Hepatocyte (in vitro differentiated cells): ENCODE measurements at places on chromosomes 5 and 9.

DNA sequence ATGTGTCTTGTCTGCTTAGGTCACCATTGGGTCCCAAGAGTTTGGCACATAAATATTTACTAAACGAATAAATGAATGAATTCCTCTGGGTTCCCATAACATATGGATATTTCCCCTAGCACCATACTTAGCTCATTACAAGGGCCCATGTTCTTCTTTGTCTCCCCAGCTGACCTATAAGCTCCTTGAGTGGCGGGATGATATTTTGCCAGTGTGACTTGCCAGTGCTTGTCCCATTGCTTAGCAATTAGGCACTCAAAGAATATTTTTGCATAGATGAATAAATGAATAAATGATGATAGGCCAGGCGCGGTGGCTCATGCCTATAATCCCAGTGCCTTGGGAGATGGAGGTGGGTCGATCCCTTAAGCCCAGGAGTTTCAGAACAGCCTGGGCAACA is 16.9 kb upstream of the CTNNA1 start:
- DNase-seq: no peak

- no peak for DNase-seq
These were observed 87.0 kb downstream of the ADAMTS2 start for GRCh38 chr5:179258001-179258921.

GRCh38 chr9:4515958-4516375 is 25.7 kb downstream of the SLC1A1 start:
- DNase-seq: no peak

- no peak for DNase-seq
These were observed 18.7 kb downstream of the NSG2 start for GRCh38 chr5:174064171-174064570.

- no peak for DNase-seq
These were observed 110.5 kb downstream of the MEGF10 start for GRCh38 chr5:127400946-127401670.

DNA sequence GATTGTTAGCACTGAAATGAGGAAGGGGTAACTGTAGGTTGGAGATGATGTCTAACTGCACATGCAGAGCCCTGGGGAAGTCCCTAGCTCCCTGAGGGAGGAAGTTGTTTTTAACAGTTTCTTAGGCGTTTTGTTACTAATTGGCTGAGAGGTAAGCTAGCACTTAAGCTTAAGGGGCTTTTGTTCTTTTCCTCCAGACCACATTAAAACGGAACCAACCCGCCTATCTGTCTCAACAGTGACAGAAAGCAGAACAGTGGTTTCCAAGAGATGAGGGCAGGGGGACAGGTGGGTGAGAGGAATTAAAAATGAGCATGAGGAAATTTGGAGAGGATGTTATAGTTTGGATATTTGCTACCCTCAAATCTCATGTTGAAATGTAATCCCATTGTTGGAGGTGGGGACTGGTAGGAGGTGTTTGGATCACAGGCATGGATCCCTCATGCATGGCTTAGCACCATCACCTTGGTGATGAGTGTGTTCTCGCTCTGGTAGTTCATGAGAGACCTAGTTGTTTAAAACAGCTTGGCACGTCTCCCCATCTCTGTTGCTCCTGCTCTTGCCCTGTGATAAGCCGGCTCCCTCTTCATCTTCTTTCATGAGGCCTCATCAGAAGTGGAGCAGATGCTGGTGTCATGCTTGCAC is 38.9 kb downstream of the LYRM7 start:
- DNase-seq: no peak

DNA sequence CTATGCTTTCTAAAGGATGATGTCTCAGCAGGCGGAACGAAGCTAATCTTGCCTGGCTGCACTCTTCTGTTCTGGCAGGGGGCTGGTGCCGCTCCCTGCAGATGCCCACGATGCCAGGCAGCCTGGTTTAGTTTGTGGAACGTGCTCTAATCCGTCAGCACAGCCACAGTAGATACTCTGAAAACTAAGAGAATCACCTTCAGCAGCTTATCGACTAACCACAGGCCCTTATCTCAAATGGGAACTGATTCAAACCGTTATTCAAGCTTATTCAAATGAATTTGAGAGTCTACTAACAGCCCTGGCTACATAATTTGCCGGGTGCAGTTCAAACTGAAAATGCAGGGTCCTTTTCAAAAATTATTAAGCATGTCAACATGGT is 246.6 kb upstream of the ANKRD55 start:
- no peak for DNase-seq

GRCh38 chr5:45110399-45110798 is 301.7 kb downstream of the MRPS30 start:
- no peak for DNase-seq

GRCh38 chr9:136537411-136537810 is 8.4 kb downstream of the NOTCH1 start:
- no peak for DNase-seq

GRCh38 chr9:114413861-114414301 is 26.1 kb upstream of the AKNA start:
- DNase-seq: no peak

DNA sequence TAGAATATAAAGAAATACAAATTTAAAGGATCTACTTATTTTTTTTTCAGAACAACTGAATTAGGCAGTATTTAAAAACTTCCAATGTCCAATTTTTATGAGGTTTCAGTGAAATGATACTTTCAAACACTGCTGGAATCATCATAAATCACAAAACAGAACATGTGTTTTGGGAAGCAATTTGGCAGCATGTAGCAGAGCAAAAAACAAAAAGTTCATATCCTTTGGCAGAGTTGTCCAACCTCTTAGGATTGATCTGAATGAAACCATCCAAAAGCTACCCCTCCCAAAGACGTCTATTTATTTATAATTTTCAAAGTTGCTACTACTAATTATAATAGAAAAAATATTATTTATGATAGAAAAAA is 192.4 kb upstream of the PUM3 start:
- DNase-seq: no peak

DNA sequence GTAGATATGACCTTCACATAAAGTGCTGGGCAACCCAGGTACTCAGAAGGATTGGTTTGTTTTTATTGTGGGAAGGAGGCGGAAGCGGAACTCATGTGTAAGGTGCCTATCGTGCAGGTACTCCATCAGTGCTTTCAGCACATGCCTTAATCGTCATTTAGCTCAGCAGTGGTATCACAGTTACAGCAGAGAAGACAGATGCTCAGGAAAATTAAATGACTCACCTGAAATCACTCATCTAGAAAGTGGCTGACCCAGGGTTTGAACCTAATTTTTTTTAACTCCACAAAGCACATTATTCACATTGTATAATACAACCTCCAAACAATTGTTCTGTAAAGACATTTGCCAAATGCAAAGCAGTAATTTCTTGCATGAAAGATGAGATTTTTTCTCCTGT is 2.2 kb downstream of the C5orf46 start:
- no peak for DNase-seq

GRCh38 chr5:124537107-124537506 is 209.3 kb downstream of the ZNF608 start:
- DNase-seq: no peak

DNA sequence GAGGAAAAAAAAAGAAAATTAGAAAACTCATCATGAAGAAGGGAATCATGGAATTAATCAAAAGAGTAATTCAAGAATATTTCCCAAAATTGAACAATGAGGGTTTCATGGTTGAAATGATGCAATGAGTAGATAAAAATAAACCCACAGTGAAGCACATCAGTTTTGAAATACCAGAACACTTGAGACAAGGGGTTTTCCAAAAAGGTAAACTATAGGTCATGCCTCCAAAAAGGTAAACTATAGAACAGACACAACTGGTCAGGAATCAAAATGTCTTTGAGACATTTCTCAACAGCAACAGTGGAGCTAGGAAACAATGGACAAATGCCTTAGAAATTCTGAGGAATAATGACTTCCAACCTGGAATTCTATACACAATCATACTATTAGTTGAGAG is 60.2 kb upstream of the PCSK5 start:
- DNase-seq: no peak

DNA sequence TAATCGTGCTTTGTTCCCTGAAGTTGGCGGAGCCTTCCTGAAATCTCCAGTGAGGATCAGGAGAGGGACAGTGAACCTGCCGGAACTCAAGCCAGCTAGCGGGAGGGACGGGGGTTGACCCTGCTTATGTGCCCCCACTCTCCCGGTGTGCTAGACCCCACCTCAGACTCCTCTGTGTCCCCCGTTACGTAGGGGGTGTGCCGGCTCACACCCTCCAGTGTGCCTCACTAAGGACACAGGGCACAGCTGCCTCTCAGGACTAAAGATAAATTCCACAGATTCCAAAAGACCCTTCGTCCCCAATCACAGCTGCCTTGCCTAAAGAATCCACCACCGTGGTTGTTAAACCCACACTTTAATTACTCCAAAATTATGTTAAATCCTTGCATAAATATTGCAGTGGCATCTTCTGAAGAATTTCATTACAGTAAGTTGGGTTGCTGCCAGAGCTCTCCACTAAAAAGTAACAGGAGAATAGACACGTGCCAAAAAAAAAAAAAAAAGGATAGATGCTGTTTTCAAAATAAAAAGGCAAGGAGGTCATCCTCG is 73.7 kb downstream of the GTF3C4 start:
- no peak for DNase-seq

GRCh38 chr9:90801241-90801972 is at the start of gene SYK:
TSS of gene SYK (plus strand) at chr9:90801819. CDS start at chr9:90843899, 42,080 bp downstream.
- DNase-seq: peak; percentile 56

GRCh38 chr9:38692707-38693106 is 27.2 kb downstream of the FAM240B start:
- DNase-seq: no peak

DNA sequence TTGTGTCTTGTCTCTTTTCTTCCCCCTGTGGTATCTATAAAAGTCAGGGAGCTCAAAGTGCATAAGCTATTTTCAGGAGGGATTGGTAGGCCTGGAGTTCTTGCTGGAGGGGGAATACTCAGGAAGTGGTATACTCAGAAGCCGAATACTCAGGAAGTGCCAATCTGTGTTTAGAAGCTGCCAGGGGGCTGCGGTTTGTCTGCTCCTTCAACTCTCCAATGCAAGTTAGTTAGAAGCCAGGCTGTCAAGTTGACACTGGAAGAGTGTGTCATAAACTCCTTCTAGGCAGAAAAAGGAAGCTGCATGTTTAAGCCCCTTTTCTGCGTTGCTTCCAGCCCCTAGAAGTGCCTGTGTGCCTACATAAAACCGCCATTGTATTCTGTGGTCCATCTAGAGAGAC is 366.5 kb downstream of the TAF11L14 start:
- no peak for DNase-seq

GRCh38 chr5:35939639-35940038 is 1.2 kb upstream of the CAPSL start:
- no peak for DNase-seq

DNA sequence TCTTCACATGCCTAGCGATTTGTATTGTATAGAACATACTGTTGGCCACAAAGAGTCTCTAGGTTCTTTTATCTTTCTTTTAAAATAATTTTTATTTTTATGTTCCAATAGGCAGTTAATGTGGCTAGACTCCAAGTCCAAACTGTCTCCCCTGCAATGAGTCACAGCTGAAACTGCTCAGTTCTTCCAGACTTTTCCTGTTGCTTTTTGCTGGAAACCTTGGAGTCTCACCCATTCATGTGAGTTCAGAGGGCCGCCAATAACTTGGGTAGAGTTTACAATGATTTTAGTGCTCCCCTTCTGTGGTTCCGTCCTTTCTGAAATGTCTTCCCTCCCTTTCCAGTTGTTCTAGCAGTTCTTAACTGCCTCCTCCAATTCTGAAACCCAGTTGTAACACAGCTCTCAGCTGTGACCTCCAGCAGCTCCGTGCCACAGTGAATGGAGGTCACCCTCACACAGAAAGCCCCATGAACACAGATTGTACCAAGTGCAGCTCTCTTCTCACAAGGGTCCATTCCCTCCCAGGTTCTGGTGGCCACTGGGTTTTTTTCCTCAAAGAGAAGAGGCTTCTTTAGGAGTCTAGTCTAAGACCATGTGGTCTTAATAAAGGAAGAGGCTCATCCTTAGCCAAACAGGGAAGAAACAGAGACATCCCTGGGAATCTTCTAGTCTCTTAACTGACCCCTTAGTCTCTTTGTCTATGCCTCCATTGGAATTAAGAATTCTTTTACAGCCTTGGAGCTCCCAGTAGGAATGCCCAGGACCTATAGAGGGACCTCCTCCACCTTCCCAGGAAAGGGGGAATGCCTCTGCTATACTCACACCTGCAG is 198.5 kb downstream of the SPOCK1 start:
- no peak for DNase-seq

DNA sequence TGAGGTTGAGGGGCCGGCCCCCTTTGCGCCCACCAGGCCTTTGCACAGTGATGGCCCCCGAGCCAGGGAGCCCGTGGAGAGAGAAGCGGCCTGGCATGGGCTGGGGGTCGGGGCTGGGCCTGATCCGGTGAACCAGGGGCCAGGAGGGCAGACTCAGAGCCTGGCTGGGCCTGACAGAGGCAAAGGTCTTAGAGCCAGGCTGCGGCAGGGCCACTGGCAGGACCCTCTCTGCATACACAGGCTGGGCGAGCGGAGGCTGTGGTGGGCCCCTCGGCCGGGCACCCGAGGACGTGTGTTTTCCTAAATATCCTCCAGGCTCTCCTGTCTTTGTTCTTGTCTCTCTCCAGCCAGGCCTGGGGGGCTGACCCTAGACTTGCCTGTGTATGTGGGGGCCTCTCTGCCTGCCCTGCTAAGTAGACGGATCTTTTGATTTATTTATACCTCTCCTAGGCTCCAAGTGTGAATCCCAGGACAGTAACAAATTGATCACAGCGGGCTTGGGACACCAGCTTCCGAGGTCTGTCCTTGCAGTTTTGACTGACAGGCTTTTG is 933 bp downstream of the NEK6 start:
- DNase-seq: no peak

DNA sequence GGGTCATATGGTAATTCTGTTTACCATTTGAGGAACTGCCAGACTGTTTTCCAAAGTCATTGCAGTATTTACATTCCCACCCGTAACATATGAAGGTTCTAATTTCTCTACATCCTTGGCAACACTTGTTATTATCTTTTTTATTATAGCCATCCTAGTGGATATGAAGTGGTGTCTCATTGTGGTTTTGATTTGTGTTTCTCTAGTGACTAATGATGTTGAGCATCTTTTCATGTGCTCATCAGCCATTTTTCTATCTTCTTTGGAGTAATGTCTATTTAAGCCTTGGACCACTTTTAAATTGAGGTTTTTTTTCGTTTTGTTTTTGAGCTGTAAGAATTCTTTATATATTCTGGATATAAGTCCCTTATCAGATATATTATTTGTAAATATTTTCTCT is 132.8 kb upstream of the RUSC2 start:
- DNase-seq: no peak

GRCh38 chr9:13971966-13972655 is 341.8 kb downstream of the NFIB start:
- no peak for DNase-seq
